ENCODE measurements at places on chromosomes 2 and 18.

DNA sequence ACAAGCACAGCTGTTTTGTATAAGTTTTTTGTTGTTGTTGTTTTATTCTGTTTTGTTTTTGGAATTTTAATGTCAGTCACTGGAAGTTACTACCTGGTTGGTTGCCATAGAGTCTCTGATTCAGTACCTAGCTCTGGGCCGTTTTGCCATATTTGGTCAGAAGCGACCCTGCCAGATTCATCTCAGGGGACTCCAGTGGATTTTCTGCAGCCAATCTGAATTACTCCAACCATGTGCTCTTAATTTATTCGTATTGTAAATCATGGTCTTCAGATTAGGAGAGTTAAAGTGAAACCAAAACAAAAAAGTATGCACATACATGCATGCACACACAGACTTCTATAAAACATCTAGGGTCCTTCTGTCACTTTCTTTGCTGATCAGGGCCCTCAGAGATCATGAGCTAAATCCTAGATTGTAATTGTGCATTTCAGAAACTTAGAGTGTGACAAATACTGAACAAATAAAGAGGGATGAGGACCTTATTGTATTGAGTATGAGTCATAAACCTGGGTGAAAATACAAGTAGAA, 317.4 kb upstream of the UBE2E3 start:
- no peak for DNase-seq

DNA sequence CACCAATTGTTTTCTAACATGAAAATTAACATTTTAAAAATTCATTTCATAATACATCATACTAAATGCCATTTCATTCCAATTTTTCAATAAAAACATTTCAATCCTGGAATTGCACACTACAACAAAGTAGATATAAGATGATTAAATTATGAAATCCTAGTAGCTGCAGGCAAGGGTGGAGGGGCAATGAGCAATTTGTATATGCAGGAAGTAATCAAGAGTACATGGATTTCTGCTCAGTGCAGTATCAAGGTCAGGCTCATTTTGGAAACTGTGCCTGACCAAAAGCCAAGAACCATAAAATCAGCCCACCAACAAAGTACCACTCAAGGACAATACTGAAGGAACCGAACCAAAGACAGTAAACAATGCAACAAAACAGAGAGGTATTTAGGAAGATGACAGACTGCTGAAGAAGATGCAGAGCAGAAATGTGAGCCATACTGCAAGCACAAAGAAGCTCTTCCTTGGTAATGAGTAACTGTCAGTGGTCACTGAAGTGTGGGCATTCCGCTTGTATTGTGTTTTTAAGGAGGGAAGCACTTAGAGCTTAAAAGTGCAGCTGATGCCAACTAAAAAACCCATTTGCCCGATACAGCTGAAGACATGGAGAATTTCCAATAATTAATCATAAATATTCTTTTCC, 34.5 kb upstream of the DSEL start:
- DNase-seq = no peak

GRCh38 chr18:50814395-50814794, 5.4 kb downstream of the MRO start:
- no peak for DNase-seq

DNA sequence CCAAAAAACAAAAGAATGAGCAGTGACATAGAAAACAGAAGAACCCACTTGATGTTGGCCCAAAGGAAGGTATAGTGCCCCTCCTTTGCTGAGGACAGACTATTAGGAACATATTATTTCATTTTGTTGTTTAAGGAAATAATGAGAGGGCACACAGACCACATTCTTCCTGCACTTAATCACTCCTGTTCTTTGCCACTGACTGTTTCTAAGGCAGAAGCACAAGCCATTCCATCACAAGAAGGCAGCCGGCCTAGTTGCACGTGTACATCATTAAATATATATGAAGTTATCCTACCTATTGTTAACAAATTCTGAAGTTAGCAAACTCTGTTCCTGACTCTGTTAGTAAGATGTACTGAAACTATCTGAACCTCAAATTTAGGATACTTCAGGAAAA, 110.0 kb downstream of the LNPK start:
- no peak for DNase-seq

- DNase-seq = no peak
These were observed 126.6 kb downstream of the ARHGEF4 start for GRCh38 chr2:130963196-130963848.

DNA sequence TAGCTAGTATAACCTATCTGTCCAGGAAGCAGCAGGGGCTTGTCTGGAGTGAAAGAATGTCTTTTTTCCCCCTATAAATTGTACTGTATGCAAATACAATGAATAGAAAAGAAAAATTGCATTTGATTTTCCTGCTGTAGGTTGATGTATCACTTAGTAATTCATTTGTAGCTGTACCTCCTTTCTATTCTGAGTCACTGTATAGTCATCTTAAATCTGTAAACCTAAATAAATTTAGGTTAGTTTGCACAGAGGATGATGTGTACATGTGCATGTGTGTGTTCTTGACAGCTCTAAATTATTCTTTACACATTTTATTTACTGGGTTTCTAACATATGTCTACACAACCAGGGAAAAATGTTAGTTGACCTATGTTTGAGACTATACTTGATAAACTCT, 478.7 kb upstream of the CNTNAP5 start:
- DNase-seq = no peak

- no peak for DNase-seq
These were observed 8.1 kb downstream of the GMCL1 start for GRCh38 chr2:69837533-69837932.

GRCh38 chr2:208466151-208466919, 59.7 kb downstream of the PTH2R start:
- DNase-seq = peak; percentile 39

DNA sequence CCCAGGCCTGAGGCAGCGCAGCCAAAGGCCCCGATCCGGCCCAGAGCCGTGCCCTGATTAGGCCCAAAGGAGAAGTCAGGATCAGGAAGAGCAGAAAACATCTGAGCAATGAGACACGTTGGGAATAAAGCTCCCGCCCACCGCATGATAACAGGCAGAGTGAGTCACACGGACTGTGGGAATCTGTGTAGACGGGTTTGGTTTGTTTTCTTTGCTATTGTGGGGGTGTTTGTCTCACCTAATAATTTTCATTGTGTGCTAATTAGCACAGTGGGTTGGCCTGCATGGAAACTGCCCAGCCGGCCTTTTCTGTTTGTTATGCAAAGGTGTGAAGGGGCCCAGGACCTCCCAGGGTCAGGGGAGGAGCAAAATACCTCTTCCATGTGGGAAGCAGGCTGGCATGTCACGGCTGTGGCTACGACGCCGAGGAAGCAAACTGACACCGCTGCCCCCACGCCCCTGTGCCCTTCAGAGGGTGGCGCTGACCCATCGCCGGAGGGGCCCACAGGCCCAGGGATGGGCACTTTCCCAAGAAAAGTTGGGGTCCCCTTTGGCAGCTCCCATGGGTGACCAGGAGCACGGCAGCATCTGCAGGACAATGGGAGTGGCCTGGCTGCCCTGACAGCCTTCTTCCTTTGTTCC, 68.4 kb upstream of the CTDP1 start:
- DNase-seq = no peak

GRCh38 chr18:70370762-70371733, 82.2 kb downstream of the SOCS6 start:
- DNase-seq = no peak

GRCh38 chr18:59432803-59433597, 73.9 kb upstream of the LMAN1 start:
- DNase-seq = no peak

GRCh38 chr2:227366769-227367426, 12.2 kb downstream of the TM4SF20 start:
- no peak for DNase-seq

- DNase-seq = no peak
These were observed 4.3 kb upstream of the EDAR start for GRCh38 chr2:108993095-108993937.

- DNase-seq = no peak
These were observed 67.0 kb upstream of the RMP24 start for GRCh38 chr18:35905436-35905835.

GRCh38 chr18:22363867-22364463, 53.8 kb downstream of the CTAGE1 start:
- DNase-seq = no peak

- no peak for DNase-seq
These were observed 87.1 kb downstream of the ACKR3 start for GRCh38 chr2:236656721-236657120.

- no peak for DNase-seq
These were observed 81.8 kb upstream of the SERTAD2 start for GRCh38 chr2:64735504-64735903.

- no peak for DNase-seq
These were observed 60.3 kb downstream of the FARSB start for GRCh38 chr2:222595581-222595980.

GRCh38 chr2:64906853-64907536, 82.2 kb upstream of the SLC1A4 start:
- no peak for DNase-seq

GRCh38 chr2:72293620-72294019, 146.0 kb upstream of the CYP26B1 start:
- DNase-seq = no peak

DNA sequence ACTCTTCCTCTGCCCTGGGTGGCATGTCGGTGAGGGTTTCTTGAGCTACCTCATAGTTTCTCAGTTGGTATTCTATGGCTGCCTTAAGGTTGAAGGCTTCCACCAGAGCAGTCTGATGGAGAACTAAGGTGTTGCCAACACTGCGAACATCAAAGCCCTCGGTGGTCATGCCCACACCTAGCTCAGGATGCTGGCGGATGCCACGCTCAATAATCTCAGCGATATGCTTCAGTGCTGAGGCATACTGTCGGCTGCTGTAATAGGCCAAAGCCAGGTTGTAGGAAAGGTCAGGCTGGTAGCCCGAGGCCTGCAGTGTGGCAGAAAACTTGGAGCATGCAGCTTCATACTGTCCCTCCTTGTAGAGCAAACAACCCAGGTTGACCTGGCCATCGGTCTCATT, 225.3 kb downstream of the AGPS start:
- no peak for DNase-seq

DNA sequence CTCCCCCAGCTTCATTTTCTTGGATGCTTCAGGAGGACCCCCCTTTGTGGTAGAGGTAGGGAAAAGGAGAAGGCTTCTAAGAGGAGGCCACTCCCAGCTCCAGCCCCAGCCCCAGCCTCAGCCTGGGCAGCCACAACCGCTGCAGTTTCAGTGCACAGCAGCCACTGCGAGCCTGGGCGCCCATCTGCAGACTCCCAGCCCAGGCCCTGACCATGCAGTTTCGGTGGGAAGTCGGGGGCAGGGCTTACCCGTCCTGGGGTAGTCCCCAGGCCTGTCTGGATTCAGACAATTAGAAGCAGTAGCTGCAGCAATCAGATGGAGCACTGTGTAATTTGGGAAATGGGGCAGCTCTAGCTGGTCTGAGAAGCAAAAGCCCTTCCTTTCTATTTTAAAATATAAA, 28.6 kb downstream of the ITM2C start:
- no peak for DNase-seq

- no peak for DNase-seq
These were observed 911.4 kb upstream of the ZEB2 start for GRCh38 chr2:145431181-145431951.

GRCh38 chr2:44895061-44895460, 46.4 kb upstream of the SIX3 start:
- no peak for DNase-seq

- DNase-seq = peak; percentile 86
These were observed at the start of gene RAB12 for GRCh38 chr18:8608795-8609658. Gene RAB12 (plus strand): TSS chr18:8609437. CDS start chr18:8609440, 3 bp downstream.

DNA sequence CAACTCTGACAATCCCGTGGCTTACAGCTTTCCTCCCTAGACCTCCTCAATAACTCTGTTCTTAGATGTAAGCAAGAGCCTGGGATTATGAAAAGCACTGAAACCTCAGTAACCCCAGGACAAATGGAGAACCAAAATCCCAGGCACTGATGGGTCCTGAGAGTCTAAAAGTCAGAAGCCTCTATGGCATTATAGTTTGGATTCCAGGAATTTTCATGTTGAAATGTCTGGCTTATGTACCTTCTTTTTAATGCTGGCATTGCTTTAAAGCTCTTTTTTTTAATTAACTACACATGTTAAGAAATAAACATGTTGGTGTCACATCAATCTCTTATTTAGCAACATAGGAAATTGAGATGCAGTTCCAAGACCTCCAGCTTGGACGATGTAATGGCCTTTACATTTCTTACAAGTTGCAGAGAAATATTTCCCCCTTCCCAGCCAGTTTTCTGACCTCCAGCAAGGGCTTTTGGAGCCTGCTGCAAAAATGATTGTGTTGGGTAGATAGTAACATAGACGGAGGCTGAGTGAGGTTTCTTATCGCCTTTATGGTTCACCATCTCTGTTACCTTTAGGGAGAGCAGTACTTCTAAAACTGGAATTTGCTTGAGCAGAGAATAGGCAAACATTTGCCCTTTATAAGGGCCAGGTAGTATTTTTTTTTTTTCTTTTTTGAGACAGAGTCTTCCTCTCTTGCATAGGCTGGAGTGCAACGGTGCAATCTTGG, 84.8 kb upstream of the RASGRP3 start:
- no peak for DNase-seq

GRCh38 chr2:224401641-224402342, at the start of gene FAM124B:
Gene FAM124B (minus strand): TSS chr2:224402107. CDS start chr2:224401768, 339 bp downstream.
- peak; percentile 44 for DNase-seq

DNA sequence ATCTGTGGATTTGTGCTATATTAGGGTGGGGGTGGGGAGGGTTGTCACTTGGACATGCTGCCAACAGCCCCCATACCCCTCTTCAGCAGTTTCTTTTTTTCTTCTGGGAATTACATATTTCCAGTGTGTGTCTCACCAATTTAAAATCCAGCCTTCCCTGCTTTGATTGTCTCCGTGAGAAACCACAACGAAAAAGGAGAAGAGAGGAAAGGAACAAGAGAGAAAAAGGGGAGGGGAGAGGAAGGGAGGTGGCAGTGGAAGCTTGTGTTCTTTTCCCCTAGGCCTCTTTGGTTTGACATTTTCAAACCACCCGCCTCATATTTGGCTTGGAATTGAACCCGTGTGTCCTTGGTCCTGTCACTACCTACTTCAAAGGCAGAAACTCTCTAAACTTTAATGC, 860 bp downstream of the CTNNA2 start:
- no peak for DNase-seq

DNA sequence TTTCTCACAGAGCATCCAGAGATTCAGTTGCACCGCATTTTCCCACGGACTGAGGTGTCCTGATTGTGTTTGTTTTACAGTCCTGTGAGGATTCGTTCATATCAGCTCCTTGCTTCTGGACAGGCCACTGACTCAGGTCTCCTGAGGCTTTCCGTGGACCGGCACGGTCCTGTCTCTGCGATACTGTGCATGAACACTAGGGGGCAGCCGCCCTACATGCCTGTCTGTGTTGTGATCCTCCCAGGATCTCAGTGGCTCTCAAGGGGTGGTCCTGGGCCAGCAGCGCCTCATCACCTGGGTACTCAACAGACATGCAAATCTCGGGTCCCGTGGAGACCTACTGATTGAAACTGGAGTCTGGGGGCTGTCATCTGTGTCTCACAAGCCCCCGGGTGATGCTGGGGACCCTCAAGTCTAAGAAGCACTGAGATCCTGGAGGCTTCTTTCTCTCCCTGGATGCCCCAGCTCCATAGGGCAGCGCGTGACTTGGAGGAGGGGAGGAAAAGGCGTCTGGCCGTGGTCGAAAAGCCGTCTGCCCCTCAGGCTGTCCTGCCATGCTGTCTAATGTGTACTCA, 28.9 kb downstream of the IL1R2 start:
- peak; percentile 85 for DNase-seq

GRCh38 chr2:2015646-2016045, 271.3 kb upstream of the PXDN start:
- DNase-seq = no peak

GRCh38 chr2:237131749-237132533, 46.3 kb downstream of the COPS8 start:
- DNase-seq = peak; percentile 17

- peak; percentile 57 for DNase-seq
These were observed 194.2 kb upstream of the PKDCC start for GRCh38 chr2:41853427-41854191.
